Keratinocyte (primary cell): ENCODE measurements at places on chromosomes 11 and 22.

GRCh38 chr11:23078289-23078971 is 218.2 kb upstream of the CCDC179 start:
- no peak for DNase-seq

DNA sequence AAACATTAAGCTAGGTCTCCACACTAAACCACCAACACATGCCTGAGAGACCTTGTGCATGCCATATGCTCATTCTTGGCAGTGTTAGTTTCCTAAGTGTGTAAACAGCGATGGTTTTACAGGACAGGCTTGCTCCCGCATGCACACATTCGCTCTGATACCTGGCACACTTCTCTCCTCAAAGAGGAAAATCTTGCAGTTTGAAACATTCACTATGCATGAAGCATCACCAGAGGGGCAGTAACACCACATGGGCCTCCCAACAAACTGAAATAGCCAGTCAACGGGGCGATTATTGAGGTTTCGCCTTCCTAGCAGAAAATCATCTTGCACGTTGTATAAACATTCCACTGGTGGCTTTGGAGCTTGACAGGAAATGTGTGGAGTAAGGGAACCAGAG is 52.6 kb downstream of the ABTB2 start:
- no peak for DNase-seq

DNA sequence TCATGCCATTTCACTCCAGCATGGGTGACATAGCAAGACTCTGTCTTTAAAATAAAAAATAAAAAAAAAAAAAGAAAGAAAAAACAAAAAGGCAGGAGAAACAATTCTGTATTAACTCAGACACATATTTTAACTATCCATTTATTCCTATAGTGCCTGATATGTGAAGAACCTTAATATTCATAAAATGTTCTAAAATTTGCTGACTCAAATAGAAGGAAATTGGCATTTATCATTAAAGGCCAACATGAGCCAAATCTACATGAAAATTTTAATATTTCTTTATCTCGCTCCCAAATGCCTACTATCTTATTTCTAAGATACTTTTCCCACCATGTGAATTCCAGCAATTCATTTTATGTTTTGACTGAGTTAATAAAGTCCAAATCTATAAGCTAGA is 18.9 kb downstream of the PITPNB start:
- DNase-seq, result no peak

GRCh38 chr11:31711137-31711536 is 100.0 kb downstream of the PAX6 start:
- DNase-seq, result no peak

- peak; percentile 57 for DNase-seq
These were observed 46.2 kb downstream of the DEPDC5 start for GRCh38 chr22:31800065-31800464.

GRCh38 chr22:33022231-33022630 is 36.0 kb downstream of the SYN3 start:
- no peak for DNase-seq

- no peak for DNase-seq
These were observed 39.1 kb upstream of the SLC35C1 start for GRCh38 chr11:45765836-45766235.

GRCh38 chr11:15918674-15919073 is 437.7 kb downstream of the SOX6 start:
- DNase-seq, result no peak

GRCh38 chr11:75719340-75720239 is 2.0 kb downstream of the MOGAT2 start:
- no peak for DNase-seq

GRCh38 chr11:111737444-111738210 is 28.6 kb downstream of the PPP2R1B start:
- DNase-seq, result no peak
